Memory B cell (primary cell): ENCODE measurements at places on chromosomes 1 and 21.

GRCh38 chr1:8389958-8390535 is 72.1 kb downstream of the SLC45A1 start:
- H3K4me1 ChIP-seq = peaks cover 49% of the 10 kb centered on the region
- H3K36me3 ChIP-seq = peaks cover 22% of the 10 kb centered on the region
- DNase-seq = no peak

DNA sequence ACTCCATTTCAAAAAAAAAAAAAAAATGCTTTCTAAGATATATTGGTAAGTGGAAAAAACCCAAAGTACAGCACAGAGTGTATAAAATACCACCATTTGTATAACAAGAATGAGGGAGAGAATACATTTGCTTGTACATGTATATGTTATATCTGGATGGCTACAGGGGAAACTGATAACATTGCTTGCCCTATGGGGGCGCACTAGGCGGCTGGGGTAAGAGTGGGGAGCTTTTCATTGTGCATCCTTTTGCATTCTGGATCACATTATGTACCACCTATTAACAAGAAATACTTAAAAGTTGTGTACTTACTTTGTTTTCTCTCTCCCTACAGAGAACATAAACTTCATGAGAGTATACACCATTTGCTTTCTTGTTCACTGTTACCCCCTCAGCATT is 28.6 kb upstream of the OPRD1 start:
- no peaks in the 10 kb centered on the region for H3K36me3 ChIP-seq
- peaks cover 6% of the 10 kb centered on the region for H3K4me1 ChIP-seq
- H3K27me3 ChIP-seq = no peaks in the 10 kb centered on the region
- H3K27ac ChIP-seq = no peak overlapping the region
- no peak for DNase-seq

- no peak overlapping the region for H3K4me3 ChIP-seq
- DNase-seq = no peak
- no peaks in the 10 kb centered on the region for H3K27me3 ChIP-seq
- H3K4me1 ChIP-seq = no peaks in the 10 kb centered on the region
- peaks cover 6% of the 10 kb centered on the region for H3K36me3 ChIP-seq
These were observed 33.6 kb downstream of the NTPCR start for GRCh38 chr1:232983817-232984567.

DNA sequence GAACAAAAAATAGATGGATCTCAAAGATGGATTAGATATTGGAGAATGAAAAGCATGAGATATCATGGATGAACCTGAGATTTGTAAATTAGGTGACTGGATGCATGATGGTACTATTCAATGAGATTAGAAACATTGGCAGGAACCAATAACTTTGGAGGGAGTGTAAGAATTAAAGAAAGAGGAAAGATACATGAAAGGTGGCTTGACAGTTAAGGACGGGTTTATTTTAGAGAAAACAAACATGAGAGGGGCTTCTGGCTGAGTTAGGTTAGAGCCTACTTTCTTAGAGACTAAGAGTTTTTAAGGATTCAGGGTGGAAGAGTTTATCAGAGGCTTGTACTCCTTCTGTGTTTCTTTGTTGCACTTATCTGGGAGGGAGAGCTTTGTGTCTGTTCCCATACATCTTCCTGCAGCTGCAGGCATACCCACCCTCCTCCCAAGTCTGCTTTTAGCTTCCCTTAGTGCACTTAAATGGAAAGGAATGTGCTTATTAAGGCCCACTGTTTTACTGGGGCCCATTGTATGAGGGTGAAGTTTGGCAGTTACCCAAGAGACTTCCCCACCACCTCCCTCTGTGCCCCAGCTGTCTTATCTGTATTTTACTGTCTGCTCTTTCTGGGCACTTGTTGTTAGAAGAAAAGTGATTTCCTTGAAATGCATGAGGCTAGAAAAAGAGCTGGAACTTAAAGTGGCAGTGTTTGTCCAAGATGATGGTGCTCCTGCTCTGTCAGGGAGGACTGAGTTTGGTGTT is 26.1 kb upstream of the CR2 start:
- peak overlapping the region; percentile 71 for H3K27ac ChIP-seq
- peaks cover 52% of the 10 kb centered on the region for H3K4me1 ChIP-seq
- H3K36me3 ChIP-seq = no peaks in the 10 kb centered on the region
- no peaks in the 10 kb centered on the region for H3K27me3 ChIP-seq
- no peak for DNase-seq
- H3K4me3 ChIP-seq = peak overlapping the region; percentile 9

DNA sequence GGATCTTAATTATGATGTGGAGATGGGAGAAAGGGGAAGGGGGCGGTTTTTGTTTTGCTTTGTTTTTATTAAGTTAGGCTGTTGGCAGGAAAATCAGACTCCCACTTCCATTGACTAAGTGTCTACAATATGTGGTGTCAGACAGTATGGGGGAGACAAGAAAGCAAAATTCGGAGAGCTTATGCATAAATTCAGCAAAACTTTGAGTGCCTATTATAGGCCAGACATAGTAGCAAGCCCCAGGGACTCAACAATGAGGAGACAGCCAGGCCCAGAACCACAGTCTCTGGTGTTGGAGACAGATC is 835 bp upstream of the TSPAN2 start:
- peaks cover 10% of the 10 kb centered on the region for H3K4me1 ChIP-seq
- no peaks in the 10 kb centered on the region for H3K36me3 ChIP-seq

GRCh38 chr1:203121186-203122015 is 6.1 kb upstream of the ADORA1 start:
- no peak for DNase-seq
- peaks cover 31% of the 10 kb centered on the region for H3K27me3 ChIP-seq
- no peak overlapping the region for H3K4me3 ChIP-seq

DNA sequence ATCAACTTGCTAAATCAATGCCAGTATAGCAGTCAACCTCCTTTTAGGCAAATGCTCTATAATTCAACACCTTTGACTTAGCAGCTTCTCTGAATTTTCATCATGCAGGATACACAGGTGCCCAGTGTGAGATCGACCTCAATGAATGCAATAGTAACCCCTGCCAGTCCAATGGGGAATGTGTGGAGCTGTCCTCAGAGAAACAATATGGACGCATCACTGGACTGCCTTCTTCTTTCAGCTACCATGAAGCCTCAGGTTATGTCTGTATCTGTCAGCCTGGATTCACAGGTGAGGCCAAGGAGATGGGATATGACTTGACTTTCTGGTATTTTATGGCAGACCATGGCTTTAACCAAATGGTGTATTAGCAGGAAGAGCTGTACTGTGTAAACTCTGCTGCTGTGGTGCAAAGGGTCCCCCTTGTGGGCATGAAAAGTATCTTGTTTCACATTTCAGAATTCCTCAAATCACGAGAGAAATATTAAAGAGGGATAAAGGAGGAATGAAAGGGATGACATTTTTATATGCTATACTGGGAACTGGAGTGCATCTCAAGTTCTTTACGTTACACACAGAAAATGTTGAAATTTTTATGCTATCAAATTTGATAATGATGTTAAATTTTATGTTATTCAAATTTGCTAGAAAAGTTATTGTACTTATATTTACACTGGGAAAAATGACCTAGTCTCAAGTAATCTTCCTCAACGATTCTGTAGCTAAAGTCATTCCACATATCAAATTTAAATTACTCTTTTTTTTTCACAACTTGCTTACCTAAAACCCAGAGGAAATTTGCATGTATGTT is 88.9 kb downstream of the CRB1 start:
- no peaks in the 10 kb centered on the region for H3K36me3 ChIP-seq
- H3K27ac ChIP-seq = peak overlapping the region; percentile 40
- DNase-seq = peak; percentile 4
- no peak overlapping the region for H3K4me3 ChIP-seq
- peaks cover 2% of the 10 kb centered on the region for H3K4me1 ChIP-seq

- H3K27ac ChIP-seq = no peak overlapping the region
- DNase-seq = no peak
- H3K36me3 ChIP-seq = peaks cover 12% of the 10 kb centered on the region
- H3K27me3 ChIP-seq = no peaks in the 10 kb centered on the region
These were observed 44.3 kb downstream of the SLC16A1 start for GRCh38 chr1:112911506-112912220.

GRCh38 chr1:68230484-68230802 is 1.9 kb downstream of the WLS start:
- no peak for DNase-seq
- H3K27ac ChIP-seq = no peak overlapping the region
- H3K4me3 ChIP-seq = peak overlapping the region; percentile 79
- H3K27me3 ChIP-seq = peaks cover 15% of the 10 kb centered on the region
- peaks cover 9% of the 10 kb centered on the region for H3K4me1 ChIP-seq

GRCh38 chr1:91799159-91799558 is 86.8 kb downstream of the TGFBR3 start:
- no peak for DNase-seq
- peaks cover 5% of the 10 kb centered on the region for H3K4me1 ChIP-seq
- peaks cover 3% of the 10 kb centered on the region for H3K27me3 ChIP-seq

- H3K4me1 ChIP-seq = no peaks in the 10 kb centered on the region
- no peak for DNase-seq
- no peak overlapping the region for H3K4me3 ChIP-seq
These were observed 1206.7 kb upstream of the ADGRL2 start for GRCh38 chr1:80594013-80594412.

- H3K27ac ChIP-seq = no peak overlapping the region
- H3K27me3 ChIP-seq = peaks cover 18% of the 10 kb centered on the region
- DNase-seq = no peak
These were observed 45.8 kb downstream of the EDN2 start for GRCh38 chr1:41438711-41439110.

GRCh38 chr1:73909043-73909562 is 288.9 kb downstream of the LRRIQ3 start:
- no peaks in the 10 kb centered on the region for H3K36me3 ChIP-seq
- DNase-seq = no peak
- H3K4me1 ChIP-seq = no peaks in the 10 kb centered on the region
- H3K27ac ChIP-seq = no peak overlapping the region
- H3K4me3 ChIP-seq = no peak overlapping the region

DNA sequence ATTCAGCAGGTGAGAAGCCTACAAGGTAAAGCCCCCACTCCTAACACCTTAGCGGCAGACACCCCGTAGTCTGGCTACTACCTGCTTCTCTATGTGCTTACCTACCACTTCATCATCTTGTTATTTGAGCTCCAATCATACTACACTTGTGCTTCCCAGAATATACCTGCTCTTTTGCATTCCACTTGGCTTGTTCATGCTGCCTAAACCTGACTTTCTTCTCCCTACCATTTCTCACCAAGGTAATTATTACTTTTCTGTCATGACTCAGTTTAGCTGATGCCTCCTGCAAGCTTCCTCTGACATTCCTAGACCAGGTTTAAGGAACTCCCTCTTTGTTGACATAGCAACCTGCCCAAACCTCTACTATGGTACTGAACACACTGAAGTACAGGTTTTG is 495.6 kb upstream of the C1orf87 start:
- H3K4me1 ChIP-seq = no peaks in the 10 kb centered on the region
- no peak for DNase-seq
- H3K4me3 ChIP-seq = no peak overlapping the region
- H3K27me3 ChIP-seq = no peaks in the 10 kb centered on the region
- H3K36me3 ChIP-seq = no peaks in the 10 kb centered on the region

DNA sequence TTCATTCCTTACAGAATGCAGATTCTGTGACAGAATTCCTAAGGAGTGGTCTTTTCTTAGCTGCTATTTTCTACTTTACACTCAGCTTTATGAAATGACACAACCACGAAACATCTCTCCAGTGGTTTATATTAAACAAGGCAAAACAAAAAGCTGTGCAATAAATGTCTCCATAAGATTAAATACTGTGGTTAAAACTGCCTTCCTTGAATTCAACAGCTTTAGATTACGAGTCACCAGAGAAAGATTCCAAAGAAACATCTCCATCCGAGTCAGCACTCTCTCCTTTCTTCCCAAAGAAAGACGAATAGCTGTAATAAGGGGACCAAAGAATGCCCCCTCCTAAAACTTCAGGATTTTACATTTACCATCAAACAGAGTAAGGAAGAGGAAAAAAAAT is 4.6 kb upstream of the C1orf87 start:
- H3K27me3 ChIP-seq = peaks cover 16% of the 10 kb centered on the region
- no peaks in the 10 kb centered on the region for H3K36me3 ChIP-seq
- no peaks in the 10 kb centered on the region for H3K4me1 ChIP-seq
- no peak for DNase-seq

DNA sequence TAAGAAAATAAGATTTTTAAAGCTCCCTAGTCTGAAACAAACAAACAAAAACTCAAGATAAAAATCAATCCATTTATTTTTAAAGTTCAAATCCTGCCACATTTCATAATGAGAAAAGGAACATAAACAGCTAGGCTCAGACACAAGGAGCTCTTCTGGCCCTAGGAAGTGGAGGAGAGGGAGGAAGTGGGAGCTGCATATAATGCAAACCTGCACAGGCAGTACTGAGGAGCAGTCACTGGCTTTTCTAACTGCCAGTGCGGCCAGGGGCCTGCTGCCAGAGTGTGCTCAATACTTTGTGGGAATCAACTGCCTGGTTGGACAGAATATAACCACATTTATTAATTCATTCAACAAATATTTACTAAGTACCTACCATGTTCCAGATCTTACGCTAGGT is 139.8 kb upstream of the SPATA6 start:
- DNase-seq = no peak
- no peak overlapping the region for H3K4me3 ChIP-seq
- H3K27ac ChIP-seq = no peak overlapping the region
- H3K4me1 ChIP-seq = no peaks in the 10 kb centered on the region
- H3K27me3 ChIP-seq = peaks cover 5% of the 10 kb centered on the region

DNA sequence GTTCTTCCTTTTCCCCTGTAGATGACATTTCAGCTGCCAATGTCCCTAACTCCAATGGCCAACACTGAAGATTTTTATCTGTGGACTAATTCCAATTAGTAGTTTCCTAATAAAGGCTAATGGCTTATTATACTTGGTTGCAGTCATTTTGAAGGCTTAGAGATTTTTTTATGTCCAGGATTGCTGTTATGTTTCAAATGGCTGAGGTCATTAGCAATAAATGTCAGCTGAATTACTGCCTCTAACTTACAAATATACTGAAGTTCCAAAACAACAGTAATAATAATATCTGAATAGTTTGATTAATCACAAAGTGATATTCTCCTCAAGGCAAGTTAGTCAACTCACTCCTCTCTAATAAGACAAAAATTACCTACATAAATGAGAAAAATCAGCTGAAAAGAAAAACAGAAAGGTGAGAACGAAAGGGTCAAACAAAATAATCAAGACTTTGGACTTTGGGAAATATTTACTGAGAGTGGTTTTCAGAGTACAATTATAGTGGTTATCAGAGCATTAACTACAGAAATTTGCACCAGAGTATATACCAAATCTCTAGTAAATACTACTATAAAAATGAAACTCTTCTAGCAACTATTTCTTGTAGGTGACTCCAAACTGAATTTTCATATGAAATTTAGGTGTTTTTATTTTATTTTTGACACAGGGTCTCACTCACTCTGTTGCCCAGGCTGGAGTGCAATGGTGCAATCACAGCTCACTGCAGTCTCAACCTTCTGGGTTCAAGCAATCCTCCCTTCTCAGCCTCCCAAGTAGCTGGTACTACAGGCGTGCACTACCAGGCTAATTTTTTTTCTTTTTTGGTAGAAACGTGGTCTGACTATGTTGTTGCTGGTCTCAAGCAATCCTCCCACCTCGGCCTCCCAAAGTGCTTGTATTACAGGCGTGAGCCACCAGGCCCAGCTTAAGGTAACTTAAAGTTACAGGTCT is 3.5 kb downstream of the ZZZ3 start:
- DNase-seq = no peak
- no peak overlapping the region for H3K4me3 ChIP-seq
- peak overlapping the region; percentile 9 for H3K27ac ChIP-seq
- H3K27me3 ChIP-seq = no peaks in the 10 kb centered on the region
